ENCODE measurements at places on chromosomes 11 and 22. TPM values are rescaled to one million over a fixed set of nuclear protein-coding genes. Genes with fewer than 3 reads are reported as not detected.

DNA sequence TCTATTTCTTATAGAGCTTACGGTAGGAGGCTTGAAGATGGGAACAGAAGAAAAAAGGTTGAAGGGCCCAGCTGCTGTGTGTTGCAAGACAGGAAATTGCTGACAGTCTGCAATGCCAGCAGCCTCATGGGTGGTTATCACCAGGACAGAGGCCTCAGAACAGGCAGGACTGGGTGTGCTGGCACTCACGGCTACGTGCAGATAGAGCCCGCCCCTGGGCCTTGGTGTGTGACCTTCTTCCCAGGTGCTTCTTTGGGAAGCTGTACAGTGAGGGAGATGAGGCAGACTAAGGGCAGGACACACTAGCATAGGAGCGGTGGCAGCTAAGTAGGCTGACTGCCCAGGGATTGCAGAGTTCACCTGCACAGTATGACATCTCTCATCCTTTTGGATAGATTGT lies 12.6 kb downstream of the PRAME start:
- H3K36me3 ChIP-seq: no peaks in the 10 kb centered on the region
- H3K4me1 ChIP-seq: no peaks in the 10 kb centered on the region
- peaks cover 13% of the 10 kb centered on the region for H3K27me3 ChIP-seq
- DNase-seq: no peak

- H3K27ac ChIP-seq: no peak overlapping the region
- no peaks in the 10 kb centered on the region for H3K27me3 ChIP-seq
- DNase-seq: no peak
- no peaks in the 10 kb centered on the region for H3K36me3 ChIP-seq
- no peak overlapping the region for H3K4me3 ChIP-seq
- H3K4me1 ChIP-seq: no peaks in the 10 kb centered on the region
Observed at GRCh38 chr11:116607027-116607426, 165.8 kb downstream of the BUD13 start.

DNA sequence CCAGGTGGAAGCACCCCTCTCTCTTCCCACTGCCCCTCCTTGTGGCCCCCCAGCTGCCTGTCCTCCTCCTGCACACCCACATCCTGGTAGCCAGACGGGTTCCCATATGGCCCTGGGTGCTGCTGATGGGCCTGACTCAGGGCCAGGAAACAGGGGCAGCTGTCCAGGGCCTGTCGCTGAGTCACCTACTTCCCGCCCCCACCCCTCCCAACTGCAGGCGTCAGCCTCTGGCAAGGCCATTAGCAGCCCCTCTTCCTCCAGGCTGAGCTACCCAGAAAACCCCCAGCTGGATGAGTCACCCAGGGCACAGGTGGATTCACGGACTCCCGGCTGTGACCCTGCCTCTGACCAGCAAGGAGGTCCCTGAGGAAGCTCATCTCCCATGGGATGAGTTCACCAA lies 6.9 kb upstream of the GAL start:
- H3K27ac ChIP-seq: no peak overlapping the region
- DNase-seq: peak; percentile 51
- no peaks in the 10 kb centered on the region for H3K36me3 ChIP-seq
- H3K4me3 ChIP-seq: no peak overlapping the region

DNA sequence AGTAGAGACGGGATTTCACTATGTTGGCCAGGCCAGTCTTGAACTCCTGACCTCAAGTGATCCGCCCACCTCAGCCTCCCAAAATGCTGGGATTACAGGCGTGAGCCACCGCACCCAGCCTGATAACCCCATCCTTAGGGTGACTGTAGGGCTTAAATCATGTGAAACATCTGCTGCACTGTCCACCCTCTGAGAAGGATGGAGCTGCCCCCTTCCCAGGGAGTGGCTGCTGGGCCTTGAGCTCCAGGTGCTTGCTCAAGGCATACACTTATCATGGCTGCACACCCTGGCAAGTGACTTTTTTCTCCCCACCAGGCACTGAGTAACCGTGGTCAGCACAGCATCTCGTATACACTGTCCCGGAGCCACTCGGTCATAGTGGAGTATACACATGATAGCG lies 5.3 kb downstream of the PELI3 start:
- H3K27ac ChIP-seq: no peak overlapping the region
- no peak for DNase-seq

The KDM4E gene
- total RNA-seq: not detected

The RIC3 gene
- total RNA-seq: not detected

DNA sequence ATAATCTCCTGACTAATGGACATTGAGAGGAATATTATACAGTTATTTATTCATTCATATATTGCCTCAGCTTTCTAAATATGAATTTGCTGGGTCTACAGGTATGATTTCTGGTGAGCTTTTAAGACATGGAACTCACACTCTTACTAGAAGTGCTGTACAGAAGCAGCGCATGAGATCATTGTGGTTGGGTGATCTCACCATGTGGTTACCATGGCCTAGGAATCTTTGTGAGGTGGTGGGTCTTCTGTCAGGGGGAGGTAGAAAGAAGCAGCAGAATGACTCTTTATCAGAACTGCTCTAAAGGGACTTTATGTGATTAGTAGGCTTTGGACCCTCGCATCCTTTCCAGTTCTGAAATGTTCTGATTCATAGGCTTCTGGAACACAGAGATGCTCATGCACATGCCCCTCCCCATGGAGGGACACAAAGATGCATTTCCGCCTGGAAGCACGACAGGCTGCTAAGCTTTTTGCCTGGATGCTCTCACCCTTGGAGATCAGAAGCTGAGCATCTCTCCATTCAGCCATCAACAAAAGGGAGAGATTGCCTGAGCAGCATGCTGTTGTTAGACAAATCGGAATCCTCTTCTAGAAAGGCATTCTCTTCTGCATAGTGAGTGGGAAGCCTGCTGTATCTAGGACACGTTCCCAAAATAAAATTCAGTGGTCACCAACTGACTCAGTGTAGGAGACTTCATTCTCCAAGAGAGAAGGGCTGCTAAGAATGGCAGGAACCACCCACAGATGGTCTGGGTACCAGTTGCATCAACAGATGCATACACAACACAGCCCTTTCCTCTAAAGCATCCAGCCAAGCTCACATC lies 51.3 kb downstream of the KIRREL3 start:
- no peaks in the 10 kb centered on the region for H3K36me3 ChIP-seq
- no peak overlapping the region for H3K27ac ChIP-seq

DNA sequence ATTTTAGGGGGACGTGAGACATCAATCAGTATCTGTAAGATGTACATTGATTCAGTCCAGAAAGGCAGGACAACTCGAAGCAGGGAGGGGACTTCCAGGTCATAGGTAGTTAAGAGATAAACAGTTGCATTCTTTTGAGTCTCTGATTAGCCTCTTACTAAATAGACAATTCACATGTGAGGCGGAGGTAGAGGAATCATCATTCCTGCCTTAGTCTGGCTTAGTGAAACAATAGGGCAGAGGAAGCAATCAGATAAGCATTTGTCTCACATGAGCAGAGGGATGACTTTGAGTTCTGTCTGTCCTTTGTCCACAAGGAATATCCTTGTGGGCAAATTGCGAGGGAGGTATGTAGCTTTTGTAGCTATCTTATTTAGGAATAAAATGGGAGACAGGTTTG lies 248.3 kb downstream of the DDX10 start:
- H3K27me3 ChIP-seq: no peaks in the 10 kb centered on the region
- H3K4me3 ChIP-seq: no peak overlapping the region
- no peak overlapping the region for H3K27ac ChIP-seq
- H3K36me3 ChIP-seq: no peaks in the 10 kb centered on the region
- no peak for DNase-seq

DNA sequence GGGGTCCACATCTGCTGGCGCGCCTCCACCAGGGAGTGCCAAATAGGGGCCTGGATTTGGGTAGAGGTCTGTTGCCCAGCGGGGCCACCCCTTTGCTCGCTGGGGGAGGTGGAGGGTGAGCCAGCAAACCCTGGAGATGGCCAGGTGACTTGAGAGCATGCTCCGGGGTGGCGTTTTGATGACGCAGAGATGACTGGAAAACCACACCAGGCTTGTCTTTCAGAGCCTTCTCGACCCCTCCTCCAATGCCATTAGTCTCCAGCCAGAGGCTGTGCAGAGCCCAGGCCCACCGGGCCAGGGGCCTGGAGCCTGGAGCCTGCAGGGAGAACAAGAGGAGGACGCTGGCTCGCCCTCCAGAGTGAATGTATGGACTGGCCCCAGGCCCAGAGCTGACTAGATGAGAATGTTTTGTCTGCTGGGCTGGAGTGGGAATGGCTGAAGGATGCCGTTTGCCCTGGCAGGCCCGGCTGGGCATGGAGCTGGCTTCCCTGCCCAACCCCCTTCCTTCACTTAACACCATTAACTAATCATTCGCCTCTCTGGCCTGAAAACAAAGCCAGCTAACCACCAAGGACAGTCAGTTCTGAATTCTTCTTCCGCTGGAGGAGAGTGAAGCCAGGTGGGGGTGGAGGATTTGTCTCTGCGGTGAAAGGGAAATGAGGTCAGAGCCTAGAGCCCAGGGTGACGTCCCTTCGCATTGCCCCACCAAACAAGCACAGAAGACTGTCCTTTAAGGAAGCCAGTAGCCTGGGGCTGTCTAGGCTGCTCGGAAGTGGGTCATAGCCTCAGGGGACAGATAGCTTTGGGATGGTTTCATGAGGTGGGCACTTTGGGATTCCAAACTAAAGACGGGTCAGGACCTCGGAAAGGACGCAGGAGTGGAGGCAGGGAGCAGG lies 1.6 kb upstream of the MCAM start:
- H3K36me3 ChIP-seq: no peaks in the 10 kb centered on the region
- H3K27me3 ChIP-seq: peaks cover 9% of the 10 kb centered on the region
- peaks cover 73% of the 10 kb centered on the region for H3K4me1 ChIP-seq
- no peak overlapping the region for H3K27ac ChIP-seq

DNA sequence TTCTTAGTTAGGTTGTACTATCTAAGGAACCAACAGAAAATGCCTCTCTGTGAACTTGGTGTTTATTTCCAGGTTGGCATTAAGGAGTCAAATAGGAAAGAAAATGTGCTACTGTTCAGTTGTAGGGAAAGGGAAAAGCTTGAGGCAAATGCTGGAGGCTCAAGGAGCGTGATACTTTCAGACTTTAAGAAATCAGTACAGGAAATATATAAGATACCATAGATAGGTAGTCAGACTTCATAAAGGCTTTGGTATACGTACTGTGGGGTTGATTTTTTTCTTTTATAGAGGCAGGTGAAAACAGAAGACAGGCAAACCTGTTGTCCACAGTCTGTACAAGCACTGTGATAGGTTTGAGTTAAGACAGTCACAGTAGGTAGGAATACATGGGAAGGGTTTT lies 30.8 kb downstream of the EP300 start:
- no peak for DNase-seq
- H3K27ac ChIP-seq: no peak overlapping the region
- no peak overlapping the region for H3K4me3 ChIP-seq
- H3K27me3 ChIP-seq: no peaks in the 10 kb centered on the region
- H3K4me1 ChIP-seq: no peaks in the 10 kb centered on the region

DNA sequence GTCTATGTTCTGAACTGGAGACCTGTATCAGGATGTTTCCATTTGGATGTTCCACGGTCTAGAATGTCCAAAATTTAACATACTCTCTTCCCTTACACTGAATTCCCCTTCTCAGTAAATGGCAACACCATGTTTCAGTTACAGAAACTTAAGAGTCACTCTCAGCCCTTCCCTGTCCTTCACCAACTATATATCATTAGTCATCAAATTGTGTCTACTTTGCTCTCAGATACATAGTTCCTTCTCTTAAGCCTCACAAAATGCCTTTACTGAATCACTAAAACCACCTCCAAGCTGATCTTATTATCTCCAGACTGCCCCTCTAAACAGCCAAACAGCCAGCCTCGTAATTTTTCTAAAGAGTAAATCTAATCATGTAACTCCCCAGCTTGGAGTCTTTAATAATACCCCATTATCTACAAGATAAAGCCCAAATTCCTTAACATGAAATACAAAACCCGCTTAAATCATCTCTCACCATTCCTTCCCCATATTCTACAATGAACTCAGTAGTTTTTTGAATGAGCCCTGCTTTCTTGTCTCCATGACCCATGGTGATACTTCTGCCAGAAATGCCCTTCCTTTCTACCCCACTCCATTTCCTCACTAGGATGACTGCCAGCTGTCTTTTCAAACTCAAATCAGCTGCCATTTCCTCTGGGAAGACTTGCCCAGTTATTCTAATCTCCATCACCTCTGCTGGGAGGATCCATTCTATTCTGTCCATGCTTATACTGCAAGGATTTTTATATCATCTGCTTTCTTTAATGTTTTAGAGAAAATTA lies 102.7 kb upstream of the ARHGAP42 start:
- no peak overlapping the region for H3K4me3 ChIP-seq
- no peak overlapping the region for H3K27ac ChIP-seq
- H3K27me3 ChIP-seq: no peaks in the 10 kb centered on the region
- no peak for DNase-seq
- H3K4me1 ChIP-seq: no peaks in the 10 kb centered on the region
- no peaks in the 10 kb centered on the region for H3K36me3 ChIP-seq

The RAB3IL1 gene
- total RNA-seq: 1.3 TPM

DNA sequence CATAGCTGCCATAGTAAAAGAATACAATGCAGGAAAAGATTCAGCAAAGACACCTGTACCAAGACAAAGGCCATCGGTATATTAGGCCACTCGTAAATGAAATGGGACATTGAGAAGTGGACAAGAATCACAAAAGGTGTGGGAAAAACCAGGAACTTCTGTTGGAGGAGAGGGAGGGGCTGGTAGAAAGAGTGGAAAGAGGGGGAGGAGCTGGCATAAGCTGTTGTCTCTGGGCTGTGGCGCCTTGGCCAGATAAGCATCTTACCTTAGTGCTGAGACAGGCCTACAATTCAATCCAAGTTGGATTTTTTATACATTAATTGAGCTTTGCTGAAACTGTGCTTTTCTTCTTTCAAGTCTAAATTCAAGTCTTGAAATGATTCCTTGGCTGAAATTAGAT lies 37.1 kb downstream of the ZNF202 start:
- H3K36me3 ChIP-seq: no peaks in the 10 kb centered on the region
- H3K27me3 ChIP-seq: no peaks in the 10 kb centered on the region
- no peak overlapping the region for H3K4me3 ChIP-seq
- DNase-seq: no peak
- H3K4me1 ChIP-seq: no peaks in the 10 kb centered on the region

DNA sequence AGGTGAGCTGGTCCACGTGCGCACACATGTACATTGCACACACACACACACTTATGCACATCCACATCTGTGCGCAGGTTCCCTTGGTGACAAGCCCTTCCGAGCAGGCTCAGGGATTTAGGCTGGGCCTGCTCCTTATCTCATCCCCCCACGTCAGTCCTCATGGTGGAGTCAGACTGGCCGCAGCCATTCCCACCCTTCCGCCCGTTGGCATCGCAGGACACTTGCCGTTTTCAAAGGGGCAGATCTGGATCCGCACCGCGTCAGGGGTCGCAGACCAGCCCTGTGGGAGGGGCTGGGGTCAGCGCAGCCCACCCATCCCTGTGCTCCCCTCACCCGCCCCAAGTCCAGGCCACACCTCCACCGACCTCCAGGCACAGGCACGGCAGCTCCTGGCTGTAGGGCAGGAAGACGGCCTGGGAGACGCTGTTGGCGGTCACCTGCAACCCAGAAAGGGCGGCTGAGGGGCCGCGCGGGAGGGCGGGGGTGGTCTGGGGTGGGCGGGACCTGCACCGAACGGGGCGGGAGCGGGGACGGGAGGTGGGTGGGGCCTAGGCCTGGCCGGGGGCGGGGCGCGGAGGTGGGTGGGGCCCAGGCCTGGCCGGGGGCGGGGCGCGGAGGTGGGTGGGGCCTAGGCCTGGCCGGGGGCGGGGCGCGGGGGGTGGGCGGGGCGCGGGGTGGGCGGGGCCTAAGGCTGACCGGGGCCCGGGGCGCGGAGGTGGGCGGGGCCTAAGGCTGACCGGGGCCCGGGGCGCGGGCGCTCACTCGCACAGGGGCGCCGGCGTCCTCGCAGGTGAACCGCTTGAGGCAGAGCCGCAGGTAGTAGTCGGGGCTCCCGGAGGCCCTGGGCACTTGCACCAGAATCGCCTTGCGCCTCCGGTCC lies 13.3 kb downstream of the IL17REL start:
- no peaks in the 10 kb centered on the region for H3K36me3 ChIP-seq
- no peaks in the 10 kb centered on the region for H3K4me1 ChIP-seq
- DNase-seq: no peak
- H3K27me3 ChIP-seq: peaks cover 7% of the 10 kb centered on the region
- no peak overlapping the region for H3K4me3 ChIP-seq

All from HepG2 (cell line).